Caki2 (cell line): ENCODE measurements at places on chromosomes 2 and 18. TPM values are rescaled to one million over a fixed set of nuclear protein-coding genes. Genes with fewer than 3 reads are reported as not detected.

GRCh38 chr2:54903736-54904554 is 146.3 kb downstream of the RTN4 start:
- DNase-seq, result peak; percentile 74

- no peak for DNase-seq
Observed at GRCh38 chr18:59575995-59576394, 121.2 kb downstream of the CCBE1 start.

DNA sequence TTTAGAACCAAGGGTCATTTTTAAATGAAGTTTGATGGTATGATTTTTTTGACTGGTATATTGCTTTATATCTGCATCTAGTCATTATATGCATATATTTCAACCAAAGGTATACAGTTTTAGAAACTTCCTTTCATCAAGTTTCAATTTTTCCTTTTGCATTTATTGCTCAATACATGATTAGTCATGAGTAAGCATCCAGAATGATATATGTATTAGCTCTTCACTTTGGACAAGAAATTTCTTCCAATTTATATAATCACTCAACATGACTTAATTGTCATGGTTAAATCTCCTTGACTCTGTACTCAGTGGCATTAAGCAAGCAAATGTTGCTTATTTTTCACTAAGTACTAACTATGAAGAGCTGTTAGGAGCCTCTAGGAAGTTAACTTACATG is 123.6 kb downstream of the PLCL1 start:
- DNase-seq, result no peak

DNA sequence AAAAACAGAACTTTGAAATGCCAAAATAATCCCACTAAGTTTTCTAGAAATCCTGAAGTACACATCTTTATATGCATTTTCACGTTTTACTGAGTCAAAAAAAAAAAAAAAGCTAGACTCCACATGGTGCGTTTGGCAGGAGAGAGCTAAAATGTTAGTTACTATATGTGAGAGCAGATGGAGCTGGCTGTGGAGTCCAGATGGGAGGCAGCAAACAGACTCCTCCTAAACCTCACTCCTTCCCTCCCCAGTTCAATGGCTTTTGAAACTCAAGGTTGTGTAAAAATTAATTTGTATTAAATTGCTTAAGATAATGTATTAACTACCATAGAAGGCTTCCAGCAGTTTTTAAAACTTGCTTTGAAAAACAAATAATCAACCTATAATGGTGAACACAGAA is 248.8 kb downstream of the AGPS start:
- DNase-seq, result no peak

- no peak for DNase-seq
Observed at GRCh38 chr2:236366049-236366387, 101.8 kb upstream of the ASB18 start.

The POTEI gene
- not detected in 2 replicates for total RNA-seq

The VWC2L gene
- not detected in 2 replicates for total RNA-seq

GRCh38 chr2:32427672-32428610 is 71.1 kb downstream of the BIRC6 start:
- DNase-seq, result no peak

The CAPN10 gene
- 19.7 and 20.5 TPM in 2 replicates for total RNA-seq

The CRYGA gene
- total RNA-seq, result not detected in 2 replicates

DNA sequence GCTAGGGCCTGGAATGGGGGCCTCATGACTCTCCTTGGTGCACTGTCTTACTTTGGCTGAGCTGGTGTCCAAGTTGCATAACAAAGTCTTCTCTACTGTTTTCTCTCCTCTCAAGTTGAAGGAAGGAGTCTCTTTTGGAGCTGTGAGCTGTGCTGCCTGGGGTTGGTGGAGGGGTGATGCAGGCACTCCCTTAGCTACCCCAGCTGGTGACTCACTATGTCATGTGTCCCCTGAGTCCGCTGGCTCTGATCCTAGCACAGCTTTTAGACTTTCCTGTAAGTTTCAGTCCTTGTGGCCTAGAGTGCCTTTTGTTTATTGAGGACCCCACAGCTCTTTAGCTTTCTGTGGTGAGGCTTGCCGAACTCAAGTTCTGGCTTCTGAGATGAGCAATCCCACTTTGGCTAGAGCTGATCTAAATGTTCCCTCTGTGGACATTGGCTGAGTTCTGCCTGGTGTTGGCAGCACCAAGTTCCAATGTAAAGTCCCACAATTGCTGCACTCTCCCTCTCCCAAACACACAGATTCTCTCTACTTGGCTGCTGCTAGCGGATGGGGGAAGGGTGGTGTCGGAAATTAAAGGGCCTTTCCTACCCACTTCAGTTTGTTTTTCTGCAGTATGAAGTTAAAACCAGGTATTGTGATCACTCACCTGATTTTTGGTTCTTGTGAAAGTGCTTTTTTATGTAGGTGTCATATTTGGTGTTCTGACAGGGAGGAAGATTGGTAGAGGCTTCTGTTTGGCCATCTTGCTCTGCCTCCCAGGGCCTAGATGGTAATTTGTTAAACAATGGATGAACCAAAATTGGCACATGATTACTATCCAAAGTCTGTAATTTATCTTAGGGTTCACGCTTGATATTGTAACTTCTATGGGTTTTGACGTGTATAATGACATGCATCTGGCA is 83.2 kb downstream of the COMMD1 start:
- DNase-seq, result no peak

DNA sequence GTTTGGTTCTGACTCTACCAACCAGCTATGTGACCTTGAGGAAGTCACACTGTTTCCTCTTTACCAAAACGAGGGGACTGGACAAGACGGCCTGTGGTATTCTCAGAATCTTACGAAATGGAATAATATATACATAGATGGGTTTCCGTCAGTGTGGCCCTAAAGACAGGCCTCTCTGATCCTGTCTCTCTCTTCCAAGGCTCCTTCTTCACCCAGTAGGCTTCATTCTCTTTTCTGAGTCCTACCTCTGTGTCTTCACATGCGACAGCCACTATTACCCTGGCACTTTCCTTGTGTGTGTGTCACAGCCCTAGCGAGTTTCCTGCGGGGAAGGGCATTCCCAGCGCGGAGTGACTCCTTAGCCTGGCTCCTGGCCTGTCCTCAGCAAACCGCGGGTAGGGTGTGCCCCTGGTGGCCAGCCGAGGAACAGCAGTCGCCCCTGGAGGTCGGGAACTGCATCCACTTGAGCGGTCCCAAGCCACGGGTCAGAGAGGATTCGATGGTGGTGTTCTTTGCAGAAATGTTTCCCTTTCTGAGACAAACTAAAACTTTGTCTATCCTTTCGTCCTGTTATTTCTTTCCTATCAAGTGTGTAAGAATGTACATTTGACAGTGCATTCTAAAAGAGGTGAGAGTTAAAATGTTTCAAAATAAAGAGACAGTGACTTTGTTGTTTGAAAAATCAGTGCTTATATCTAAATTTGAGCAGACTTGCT is 63.3 kb downstream of the RAB31 start:
- peak; percentile 53 for DNase-seq

- no peak for DNase-seq
Observed at GRCh38 chr2:190802626-190803209, 77.9 kb upstream of the GLS start.

The COBLL1 gene
- total RNA-seq, result 4.1 and 16.4 TPM in 2 replicates

GRCh38 chr18:13657974-13658373 is 68.4 kb downstream of the FAM210A start:
- DNase-seq, result no peak

DNA sequence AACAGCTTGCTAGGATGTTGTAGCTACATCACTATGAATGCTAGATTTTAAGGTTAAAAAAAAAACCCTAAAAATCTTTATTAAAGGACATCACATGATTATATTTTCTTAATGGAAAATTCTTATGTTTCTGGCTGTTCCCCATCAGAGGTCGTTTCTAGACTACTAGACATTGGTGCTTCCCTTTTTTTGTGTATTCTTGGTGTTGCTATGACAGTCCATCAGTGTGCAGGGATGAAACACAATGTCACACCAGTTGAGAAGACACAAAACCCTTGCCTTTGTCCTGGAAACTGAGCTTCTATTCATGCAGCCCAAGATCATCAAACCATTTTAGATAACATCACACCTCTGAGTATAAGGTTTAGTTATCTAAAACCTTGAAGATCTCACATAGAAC is 19.9 kb upstream of the TMEM131 start:
- DNase-seq, result no peak

The ALPG gene
- not detected in 2 replicates for total RNA-seq

GRCh38 chr2:55283083-55283482 is 14.1 kb upstream of the MTIF2 start:
- DNase-seq, result no peak
